ENCODE measurements at places on chromosomes 3 and 15. TPM values are rescaled to one million over a fixed set of nuclear protein-coding genes. Genes with fewer than 3 reads are reported as not detected.
A peak's percentile ranks its signal among the peaks of the same experiment; 100 is the strongest.

ZNF662 gene
- 11.8 TPM for total RNA-seq

PIGZ gene
- total RNA-seq: 3.4 TPM

C3orf49 gene
- total RNA-seq: not detected

FBXO40 gene
- total RNA-seq: 1.5 TPM

MUC4 gene
- not detected for total RNA-seq

ABHD10 gene
- total RNA-seq: 22.9 TPM

WNT7A gene
- not detected for total RNA-seq

GASK1A gene
- 80.1 TPM for total RNA-seq

AADACL2 gene
- 1.2 TPM for total RNA-seq

C15orf61 gene
- total RNA-seq: 5.2 TPM

MYEF2 gene
- 34.5 TPM for total RNA-seq

MAGEL2 gene
- 0.32 TPM for total RNA-seq

SLC2A2 gene
- total RNA-seq: not detected

SLC22A13 gene
- 0.32 TPM for total RNA-seq

RRP9 gene
- 13.4 TPM for total RNA-seq

FAM43A gene
- total RNA-seq: 11.4 TPM

SPG21 gene
- 78.2 TPM for total RNA-seq

DNA sequence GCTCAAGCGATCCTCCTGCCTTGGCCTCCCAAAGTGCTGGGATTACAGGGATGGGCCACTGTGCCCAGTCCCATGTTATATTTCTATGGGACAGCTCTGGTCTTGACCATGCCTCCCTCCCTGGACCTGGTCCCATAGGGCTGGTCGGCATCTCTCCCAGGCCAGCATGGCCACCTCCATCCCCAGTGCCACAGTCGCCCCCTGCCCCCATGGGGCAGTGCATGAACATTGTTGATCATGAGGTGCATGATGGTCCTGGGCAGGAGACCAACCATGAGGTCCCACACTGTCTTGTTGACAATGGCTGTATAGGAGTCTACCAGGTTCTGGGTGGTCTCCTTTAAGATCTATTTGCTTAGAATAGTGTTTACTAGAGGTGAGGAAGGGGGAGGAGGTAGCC lies 6.5 kb downstream of the RPS17 start:
- peak; percentile 12 for DNase-seq

- DNase-seq: no peak
Measured at GRCh38 chr3:158352551-158352950, 218.4 kb upstream of the MLF1 start.

DNA sequence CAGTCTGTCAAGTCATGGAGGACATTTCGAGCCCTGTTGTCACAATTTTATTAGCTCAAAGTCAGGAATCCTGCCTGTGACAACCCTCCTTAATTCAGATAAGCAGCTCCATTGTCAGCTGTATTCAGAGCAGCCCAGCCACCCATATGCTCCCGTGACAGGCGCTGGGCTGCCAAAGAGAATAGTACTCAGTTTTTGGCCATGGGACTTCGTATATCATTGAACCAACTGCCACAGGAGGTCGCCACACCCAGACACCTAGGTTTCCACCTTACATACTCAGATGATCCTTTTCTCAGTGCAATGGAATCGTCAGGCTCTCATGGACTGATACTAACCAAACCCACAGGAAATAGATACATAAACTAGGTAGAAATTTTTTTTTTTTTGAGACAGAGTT lies 100.2 kb downstream of the C3orf70 start:
- DNase-seq: no peak

- no peak for DNase-seq
Measured at GRCh38 chr15:51333571-51333970, 4.8 kb downstream of the CYP19A1 start.

GRCh38 chr3:127991251-127991650 lies 61.0 kb upstream of the SEC61A1 start:
- DNase-seq: peak; percentile 77

GRCh38 chr15:100592898-100593297 lies 9.1 kb downstream of the LINS1 start:
- DNase-seq: no peak

DNA sequence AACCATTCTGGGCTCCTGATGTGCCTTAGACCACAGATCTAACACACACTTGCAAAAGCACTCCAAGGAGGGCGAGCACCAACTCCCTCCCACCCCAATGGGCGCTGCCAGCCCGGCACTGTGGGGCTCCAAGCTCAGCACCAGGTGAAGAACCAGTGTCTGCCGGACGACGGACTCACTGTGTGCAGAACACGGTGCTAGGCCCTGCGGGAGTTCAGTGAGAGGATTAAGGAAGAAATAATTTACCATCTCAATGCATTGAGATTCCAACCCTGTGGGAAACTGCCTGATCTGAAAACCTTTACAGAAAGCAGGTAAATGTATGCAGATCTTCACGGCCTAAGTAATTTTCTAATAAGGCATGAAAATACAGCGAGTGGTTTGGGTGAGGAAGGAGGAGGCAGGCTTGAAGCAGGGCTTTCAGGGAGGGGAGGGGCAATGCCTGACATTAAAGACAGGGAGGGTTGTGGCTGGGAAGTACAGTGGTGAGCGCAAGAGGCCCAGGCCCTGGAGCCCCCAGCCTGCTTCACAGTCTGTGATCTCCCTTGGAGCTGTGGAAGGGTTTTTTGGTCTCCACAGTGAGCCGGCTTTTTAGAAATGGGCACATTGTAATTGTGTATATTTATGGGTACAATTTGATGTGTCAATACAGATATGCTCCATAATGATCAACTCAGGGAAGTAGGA lies 35.6 kb upstream of the CHRNB4 start:
- DNase-seq: peak; percentile 31

DNA sequence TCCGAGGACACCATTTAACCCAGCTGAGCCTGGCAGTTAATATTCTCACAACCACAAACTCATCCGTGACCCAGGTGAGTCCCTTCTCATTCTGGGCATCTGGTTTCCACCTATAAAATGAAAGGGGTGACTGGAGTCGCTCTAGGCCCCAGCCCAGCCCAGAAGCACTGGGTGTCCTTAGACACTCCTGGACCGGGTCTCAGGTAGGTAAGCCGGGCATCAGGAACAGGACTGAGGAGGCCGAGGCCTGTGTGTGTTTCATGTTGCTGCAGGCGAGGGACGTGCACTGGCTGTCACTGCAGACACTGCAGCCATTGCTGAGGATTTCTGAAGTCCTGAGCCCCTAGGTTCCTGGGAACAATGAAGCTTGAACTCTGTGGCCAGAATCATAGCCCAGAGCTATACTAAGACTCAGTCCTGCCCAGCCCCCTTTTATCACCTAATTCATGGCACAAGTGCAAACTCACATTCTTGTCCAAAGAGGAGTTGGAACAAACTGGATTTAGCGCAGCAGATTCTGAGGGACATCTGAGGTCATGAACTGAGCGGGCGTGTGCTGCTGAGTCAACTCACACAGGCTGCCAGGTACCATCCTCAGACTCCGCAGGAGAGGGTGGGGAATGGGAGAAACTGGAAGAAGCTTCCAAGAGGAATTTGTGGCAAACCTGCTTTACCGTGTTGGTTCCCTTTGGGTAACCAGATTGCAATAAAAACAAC lies 184.9 kb downstream of the FAM43A start:
- DNase-seq: no peak

DNA sequence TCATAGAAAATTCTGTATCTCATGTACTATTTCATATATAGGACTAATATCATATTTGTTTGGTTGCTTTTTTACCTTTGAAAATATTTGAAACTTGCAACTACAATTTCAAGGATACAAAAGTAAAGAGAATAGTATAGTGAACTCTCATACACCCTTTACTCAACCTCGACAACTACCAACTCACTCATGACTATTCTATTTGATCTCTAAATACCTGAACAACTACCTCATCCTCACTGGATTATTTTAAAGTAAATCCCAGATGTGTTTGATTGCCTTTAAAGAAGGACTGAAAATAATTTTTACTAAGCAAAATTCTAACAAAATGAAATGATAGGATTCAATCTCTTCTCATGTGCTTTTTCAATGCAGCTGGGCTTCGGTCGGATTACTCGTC lies 12.1 kb downstream of the TMPRSS7 start:
- DNase-seq: no peak

- no peak for DNase-seq
Measured at GRCh38 chr3:172303941-172304558, 144.2 kb downstream of the GHSR start.

DNA sequence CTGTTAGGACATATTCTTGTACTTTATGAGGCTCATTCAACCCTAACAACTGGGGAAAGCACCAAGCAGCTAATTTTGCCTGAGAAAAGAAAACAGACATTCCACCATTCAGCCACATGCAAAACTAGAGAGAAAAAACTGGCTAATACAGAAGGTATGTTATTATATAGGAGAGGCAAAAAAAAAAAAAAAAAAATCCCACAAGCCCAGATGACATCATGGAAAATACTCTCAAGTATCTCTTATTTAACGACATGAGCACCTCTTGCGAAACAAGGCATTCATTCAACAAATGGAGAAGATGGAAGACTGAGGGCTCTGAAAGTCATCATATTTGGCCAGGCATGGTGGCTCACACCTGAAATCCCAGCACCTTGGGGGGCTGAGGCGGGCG lies 61.5 kb downstream of the PRICKLE2 start:
- no peak for DNase-seq

GRCh38 chr15:26974120-26974780 lies 3.3 kb downstream of the GABRG3 start:
- DNase-seq: no peak

DNA sequence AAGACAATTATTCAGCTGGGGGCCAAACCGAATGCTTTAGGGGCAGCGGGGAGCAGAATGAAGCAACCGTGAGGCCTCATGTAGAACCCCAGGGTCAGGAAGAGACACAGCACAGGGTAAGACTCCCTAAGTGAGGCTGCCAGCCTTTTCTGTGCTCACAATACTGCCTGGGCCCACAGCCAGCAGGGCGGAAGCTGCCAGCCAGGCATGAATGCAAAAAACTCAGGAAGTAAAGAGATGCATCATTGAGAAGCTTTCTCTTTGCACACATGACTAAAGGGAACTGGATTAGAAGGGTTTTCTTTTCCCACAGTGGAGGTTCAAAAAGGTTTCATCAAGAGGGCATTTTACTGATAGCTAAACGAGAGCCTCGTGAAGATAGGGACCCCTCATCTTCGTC lies 33.3 kb downstream of the CA12 start:
- DNase-seq: peak; percentile 87

- DNase-seq: no peak
Measured at GRCh38 chr3:217948-218347, 21.4 kb downstream of the CHL1 start.

- DNase-seq: peak; percentile 92
Measured at GRCh38 chr3:158768361-158768787, 33.5 kb upstream of the MFSD1 start.

DNA sequence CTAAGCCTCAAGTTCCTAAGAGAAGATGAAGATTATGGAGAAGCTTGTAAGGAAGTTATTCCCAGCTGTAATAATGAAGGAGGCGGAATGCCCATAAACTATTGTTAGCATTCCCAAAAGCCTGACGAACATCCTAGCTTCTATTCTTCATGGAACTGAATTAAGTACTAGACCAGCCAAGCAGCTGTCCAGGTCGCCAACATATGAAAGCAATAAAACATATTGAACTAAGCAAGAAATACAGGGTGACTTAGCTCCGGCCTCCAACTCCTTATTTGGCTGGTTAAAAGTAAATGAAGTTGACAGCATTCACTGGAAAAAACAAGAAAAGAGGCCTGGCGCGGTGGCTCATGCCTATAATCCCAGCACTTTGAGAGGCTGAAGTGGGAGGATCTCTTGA lies 174.0 kb upstream of the TPM1 start:
- DNase-seq: no peak

DNA sequence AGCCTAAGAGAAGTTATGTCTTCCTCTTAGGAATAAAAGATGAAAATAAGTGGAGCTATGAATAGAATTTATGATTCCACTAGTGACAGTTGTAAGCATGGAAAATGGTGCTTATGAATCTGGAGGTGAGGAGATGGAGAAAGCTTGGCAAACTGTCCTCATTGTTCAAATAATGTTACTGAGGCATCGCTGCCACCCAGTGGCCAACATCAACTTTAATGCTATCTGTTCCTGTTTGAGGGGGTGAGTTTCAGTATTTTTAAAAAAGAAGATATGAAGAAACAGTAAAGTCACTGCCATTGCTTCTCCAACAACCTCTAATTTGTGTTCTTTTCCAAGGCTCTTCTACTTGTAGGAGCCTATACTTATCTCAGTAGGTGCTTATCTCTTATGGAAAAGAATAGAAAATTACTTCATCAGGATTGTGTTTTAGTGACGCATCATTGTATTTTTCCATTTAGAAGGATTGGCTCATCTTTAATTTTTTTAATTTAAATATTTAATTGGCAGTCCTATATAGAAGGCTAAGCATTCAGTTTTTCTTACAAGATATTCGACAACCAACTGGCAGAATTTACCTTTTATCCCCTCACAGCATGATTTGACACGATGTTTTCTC lies 260.4 kb upstream of the P2RY1 start:
- DNase-seq: peak; percentile 84

DNA sequence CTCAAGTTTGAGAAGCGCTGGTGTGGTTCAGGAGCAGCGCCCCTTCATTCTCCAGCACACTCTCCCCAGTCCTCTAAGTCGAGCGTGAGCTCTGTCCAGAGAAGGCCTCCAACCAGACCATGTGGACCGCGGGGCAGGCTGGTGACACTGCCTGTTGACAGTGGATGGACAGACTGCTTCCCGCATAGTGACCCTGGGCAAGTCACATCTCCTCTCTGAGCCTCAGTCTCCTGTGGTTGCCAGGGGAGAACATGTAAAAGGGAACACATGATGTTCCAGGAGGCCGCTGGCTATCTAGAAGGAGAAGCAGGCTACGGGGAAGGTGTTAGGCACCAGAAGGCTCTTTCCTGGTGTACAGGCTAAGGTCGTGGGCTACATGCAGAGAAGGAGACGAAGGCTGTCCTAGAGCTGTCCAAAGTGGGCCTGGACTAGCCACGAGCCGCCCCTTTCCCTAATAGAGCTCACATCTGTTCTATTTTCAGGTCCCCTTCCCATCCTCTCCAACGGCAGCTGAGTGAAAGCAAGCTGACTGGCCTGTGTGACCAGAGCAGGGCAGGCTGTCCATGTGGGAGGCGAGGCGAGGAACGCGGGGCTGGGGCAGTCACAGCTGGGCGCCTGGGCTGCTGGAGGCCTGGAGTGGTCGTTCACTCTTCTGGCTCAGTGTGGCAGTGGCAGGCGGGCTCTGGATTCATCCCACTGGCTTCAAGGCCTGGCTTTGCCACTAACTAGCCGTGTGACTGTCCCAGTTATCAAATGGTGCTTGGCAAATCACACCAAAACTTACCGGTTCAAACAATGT lies 11.1 kb downstream of the ISG20 start:
- DNase-seq: peak; percentile 74

DNA sequence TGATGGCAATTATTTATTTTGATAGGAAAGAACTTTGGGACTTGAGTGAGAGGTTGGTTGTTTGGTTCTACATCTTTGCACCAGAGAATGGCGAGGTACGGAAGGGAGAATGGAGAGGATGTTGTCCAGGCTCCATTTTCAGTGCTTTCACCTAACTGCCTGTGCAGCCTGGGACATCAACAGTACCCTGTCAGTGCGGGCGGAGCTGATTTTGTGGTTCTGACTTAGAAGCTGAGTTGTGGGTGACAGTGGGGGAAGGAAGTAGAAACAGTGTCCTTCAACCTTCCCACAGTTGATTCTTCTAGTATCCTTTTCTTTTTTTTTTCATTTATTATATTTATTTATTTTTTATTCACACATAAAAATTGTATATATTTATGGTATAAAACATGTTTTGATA lies 95.3 kb downstream of the TIGIT start:
- no peak for DNase-seq

Data from posterior vena cava (tissue), 2 donors.